NCI-H1417 treated with DMSO at 0.1 percent for 48 hours (cell line): ENCODE measurements at places on chromosomes 3 and 15.

DNA sequence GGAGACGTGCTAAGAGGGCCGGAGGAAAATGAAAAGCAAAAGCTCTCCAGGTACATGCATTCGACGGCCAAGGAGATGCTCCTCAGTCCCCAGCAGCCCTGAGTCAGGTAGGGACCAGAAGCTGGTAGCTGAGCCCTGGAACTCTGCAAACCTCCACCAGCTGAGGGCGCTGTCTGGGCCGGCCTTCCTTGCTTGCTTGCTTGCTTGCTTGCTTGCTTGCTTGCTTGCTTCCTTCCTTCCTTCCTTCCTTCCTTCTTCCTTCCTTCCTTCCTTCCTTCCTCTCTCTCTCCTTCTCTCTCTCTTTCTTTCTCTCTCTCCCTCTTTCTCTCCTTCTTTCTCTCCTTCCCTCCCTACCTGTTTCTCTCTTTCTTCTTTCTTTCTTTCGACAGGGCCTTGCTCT, 94.6 kb upstream of the RASGRF1 start:
- no peak for DNase-seq

DNA sequence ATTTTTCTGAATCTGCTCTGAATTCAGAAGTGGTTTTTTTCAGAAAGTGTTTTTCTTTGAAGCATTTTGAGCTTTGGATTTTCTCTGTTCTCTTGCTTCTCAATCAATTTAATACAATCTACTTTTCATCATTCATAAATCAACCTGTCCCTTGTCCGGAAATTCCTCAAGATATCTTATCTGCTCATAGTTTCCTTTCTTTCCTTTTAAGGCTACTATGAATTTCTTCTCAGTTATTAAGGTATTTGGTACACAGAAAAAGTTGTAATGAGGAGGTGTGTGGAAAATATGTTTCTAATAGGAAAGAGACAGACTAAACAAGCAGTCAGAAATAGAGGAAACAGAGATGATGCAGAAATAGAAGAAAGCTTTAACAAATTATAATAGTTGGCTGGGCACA, 14.4 kb downstream of the CGGBP1 start:
- no peak for DNase-seq

DNA sequence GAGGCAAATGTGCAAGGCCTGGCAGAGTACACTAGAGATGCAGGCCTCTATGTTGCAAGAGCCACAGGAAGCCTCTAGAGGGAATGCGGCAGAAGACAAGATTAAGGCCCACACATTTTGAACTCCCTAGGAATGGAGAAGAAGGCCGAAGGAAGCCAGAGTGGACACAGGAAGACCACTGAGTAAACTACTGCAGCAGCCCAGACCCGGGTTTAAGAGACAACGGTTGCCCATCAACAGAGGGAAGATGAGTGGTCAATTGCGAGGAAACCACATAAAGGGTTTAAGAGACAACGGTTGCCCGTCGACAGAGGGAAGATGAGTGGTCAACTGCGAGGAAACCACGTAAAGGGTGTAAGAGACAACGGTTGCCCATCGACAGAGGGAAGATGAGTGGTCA, 14.6 kb downstream of the CHSY1 start:
- DNase-seq: no peak

DNA sequence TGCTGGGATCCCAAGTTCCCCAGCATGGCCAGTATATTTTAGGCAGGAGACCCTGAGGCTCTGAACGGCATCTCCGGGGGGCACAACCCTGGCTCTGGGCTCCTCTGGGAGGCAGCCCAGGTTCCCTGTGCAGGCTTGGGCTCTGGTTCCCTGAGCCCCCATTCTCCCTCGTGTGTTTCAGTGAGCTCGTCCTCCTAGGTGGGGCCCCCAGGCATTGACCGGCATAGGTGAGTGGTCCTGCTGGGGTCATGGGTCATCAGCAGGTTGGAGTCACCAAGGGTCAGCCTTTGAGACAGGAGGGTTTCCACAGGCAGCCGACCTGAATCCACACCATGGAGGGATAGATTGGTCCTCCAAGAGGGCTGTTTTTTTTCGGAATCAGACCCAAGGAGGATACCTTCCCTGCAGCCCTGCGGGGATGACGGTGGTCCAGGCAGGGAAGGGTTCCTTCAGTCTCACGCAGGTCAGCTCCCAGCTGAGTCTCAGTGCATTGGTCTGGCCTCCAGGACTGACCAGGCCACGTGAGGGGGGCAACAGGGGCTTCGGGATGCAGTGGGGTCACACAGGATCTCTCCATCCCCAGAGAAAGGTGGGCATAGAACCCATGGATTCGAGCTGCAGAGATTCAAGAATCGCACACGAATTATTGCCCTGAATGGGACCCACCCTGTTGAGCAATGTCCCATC, 226.0 kb downstream of the SNRPN start:
- DNase-seq: no peak

- no peak for DNase-seq
Measured at GRCh38 chr3:18655827-18656226, 230.7 kb upstream of the SATB1 start.

DNA sequence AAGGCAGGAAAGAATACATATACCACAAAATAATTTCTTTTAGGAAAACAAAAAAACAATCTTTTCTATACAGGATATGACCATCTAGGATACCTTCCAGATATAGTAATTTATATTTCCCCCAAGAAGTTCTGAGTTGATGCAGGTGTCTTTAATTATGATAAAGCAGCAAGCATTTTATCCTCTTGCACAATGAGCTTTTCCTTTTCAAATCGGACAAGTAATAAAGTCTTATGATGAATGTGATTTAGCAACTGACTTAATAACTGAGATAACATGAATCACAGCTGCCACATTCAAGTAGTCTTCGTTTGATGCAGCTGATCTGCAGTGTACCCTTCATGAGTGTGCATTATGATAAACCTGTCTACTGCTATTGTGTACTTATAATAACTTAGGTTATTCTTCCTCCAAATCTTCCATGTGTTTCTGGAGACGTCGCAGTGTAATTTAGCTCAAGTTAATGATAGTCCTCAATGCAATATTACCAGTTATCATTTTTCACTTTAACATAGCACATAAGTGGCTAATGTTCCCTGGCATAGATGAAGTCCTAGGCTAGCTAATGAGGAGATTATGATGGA, 260.3 kb upstream of the MRPL3 start:
- DNase-seq: peak; percentile 43

DNA sequence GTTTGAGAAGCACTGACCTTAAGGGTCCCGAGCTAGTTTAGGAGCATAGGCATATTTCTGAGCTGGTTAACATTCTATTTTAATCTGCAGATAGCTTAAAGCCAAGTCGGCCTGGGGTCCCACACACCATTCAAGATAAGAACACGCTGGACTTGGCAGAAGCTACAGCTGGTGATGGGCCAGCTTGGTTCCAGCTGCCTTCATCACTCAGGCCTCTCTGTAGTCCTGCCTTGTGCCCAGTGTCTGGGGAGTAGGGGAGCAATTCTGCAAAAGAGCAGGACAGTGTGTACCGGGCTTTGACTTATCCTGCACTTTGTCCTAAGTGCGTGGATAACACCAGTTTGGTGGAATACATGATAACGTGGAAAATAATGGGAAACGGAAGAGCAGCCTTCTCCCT, 164.5 kb downstream of the MEGF11 start:
- DNase-seq: no peak

DNA sequence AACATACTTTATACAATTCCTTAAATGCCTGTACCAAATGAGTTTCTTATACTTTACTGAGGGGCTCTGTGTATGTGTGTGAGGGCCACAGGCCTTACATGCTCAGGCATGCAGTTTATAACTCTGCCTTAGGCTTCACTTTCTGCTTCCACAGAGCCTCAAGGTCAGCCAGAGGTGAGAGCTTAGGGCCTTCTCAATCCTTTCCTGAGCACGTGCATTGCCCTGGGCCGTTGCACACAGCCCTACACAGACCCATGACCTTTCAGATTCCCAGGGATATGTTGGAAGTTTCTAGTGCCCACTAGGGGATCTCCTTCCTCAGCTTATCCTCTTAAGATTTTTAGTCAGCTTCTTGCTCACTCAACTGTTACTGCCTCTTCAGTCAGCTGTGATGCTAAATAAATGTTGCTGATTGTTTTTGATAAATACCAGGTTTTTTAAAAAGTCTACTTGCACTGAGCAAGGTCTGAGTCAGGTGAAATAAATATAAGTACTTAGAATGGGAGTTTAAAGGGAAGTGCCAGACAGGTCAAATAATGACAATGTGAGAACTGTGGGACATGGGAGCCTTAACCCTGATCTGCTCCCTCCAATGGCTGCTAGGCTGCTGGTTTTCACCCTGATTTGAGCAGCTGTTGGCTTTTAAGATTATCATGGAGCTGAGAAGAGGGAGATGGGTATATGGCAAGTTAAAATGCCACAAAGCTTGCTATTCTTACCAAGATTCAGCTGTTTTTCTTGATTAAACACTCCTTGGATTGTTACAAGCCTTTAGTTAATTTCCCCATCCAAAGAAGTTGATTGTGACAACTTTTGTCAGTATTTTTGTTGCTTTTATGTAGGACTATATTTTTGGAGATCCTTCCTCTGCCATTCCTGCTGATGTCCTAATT, 169.5 kb downstream of the PLD1 start:
- DNase-seq: no peak

DNA sequence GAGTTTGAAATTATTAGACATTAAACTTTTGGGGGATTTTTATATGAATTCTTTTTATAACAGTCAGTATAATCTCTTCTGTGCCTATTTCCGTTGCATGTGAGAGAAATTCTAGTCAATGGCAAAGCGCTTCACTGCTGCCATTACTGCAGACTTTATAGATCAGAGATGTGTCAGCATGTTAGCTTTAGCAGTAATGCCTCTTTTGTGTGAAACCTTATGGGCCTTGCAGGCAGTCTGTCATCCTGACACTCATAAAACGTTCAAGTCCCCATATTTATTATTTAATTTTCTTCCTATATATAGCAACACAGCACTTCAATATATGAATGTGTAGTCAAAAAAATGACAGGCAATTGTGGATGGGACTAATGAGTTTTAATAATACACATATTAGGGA, 191.0 kb downstream of the NLGN1 start:
- no peak for DNase-seq

DNA sequence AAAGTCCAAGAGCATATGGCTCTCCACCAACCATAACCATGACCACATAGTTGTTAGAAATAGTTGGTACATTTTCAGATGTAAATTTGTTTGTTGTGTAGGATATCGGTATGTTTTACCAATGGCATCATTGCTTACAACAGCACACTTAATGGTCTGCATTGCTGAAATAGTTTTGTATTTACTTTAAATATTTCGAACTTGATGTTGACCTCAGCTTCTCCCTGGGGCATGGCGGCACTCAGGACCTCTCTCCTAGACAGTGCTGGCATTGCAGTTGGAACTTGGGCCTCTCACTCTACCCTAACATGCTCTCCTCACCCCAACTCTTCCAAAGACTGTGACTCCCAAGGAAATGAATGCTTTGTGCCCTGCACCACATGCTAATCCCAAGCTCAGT, 5.0 kb downstream of the SLC22A13 start:
- DNase-seq: no peak

GRCh38 chr3:155443815-155444214, 150.3 kb upstream of the STRIT1 start:
- no peak for DNase-seq

DNA sequence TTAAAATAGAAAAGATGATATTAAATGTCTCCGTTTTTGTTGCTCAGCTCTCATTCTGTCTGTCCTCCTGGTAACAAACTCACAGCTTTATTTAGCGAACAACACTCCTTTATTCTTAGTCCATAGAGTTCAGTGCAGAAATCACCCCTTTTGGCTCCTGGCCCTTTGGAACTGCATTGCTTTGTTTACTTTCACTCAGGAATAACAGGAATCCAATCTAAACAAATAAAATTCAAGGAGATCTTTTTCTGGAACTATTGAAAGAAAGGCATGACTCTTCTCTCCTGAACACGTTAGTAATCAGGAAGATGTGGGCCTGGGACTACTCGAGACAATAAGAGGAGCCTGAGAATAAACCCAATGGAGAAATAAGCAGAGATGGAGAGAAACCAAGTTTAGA, 409.2 kb downstream of the DIPK2A start:
- no peak for DNase-seq

- DNase-seq: no peak
Measured at GRCh38 chr15:63559753-63560152, 37.4 kb upstream of the FBXL22 start.

DNA sequence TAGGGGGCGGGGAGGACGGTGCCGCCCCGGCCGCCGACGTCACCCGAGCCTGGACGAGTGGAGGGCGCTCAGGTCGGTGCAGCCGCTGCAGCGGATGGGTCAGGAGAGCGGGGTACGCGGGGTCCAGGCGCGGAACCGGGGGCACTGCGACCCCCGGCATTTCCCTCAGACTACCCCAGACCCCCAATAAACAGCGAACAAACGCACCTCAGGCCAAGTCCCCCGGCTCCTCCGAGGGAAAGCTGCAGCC, 78.9 kb downstream of the IQSEC1 start:
- DNase-seq: no peak

- no peak for DNase-seq
Measured at GRCh38 chr15:73483053-73483452, 40.1 kb downstream of the REC114 start.

- DNase-seq: no peak
Measured at GRCh38 chr3:116161575-116162525, 283.4 kb downstream of the LSAMP start.

DNA sequence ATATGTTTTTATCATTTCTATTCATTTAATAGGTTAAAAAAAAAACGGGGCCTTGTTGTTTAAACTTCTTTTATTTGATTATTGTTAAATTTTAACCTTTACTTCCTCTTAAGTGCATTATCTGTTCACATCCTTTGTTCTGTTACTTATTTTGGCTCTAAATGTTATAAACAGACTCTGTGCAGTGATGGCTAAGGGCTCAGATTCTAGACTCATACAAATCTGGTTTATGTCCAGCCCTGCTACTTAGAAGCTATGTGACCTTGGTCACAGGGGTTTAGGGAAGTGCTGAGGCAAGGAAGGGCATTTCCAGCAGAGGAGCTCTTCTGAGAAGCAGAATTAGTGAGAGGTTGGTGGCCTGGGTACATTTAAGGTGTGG, 55.3 kb upstream of the VILL start:
- DNase-seq: no peak

DNA sequence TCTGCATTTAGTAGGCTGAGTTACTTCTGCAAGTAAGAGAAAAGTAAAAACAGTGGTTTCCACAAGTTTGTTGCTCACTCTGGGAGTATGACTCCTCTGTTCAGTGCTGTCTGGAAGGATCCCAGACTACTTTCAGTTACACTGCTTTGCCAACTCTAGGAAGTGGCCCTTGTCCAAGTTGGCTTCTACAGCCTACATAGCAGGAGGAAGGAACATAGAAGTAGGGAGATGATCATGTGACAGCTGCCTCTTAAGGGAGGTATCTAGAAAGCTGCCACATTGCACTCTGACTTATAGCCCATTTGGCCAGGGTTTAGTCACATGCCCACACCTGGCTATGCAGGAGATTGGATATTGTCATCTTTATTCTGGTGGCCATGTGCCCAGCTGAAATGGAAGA, 298.1 kb downstream of the NSUN3 start:
- DNase-seq: no peak

GRCh38 chr3:45777746-45778386, 18.5 kb downstream of the SLC6A20 start:
- DNase-seq: no peak

GRCh38 chr15:70569091-70569713, 194.2 kb downstream of the UACA start:
- no peak for DNase-seq

- no peak for DNase-seq
Measured at GRCh38 chr3:172946061-172946460, 195.0 kb downstream of the SPATA16 start.
